Activated CD4-positive, alpha-beta T cell treated with anti-CD3 and anti-CD28 coated beads for 4 hours (primary cell): ENCODE measurements at places on chromosomes 1 and 21.

GRCh38 chr1:40029608-40030007 is 10.9 kb upstream of the CAP1 start:
- DNase-seq, result no peak

GRCh38 chr1:225354906-225355305 is 72.9 kb downstream of the LBR start:
- no peak for DNase-seq

DNA sequence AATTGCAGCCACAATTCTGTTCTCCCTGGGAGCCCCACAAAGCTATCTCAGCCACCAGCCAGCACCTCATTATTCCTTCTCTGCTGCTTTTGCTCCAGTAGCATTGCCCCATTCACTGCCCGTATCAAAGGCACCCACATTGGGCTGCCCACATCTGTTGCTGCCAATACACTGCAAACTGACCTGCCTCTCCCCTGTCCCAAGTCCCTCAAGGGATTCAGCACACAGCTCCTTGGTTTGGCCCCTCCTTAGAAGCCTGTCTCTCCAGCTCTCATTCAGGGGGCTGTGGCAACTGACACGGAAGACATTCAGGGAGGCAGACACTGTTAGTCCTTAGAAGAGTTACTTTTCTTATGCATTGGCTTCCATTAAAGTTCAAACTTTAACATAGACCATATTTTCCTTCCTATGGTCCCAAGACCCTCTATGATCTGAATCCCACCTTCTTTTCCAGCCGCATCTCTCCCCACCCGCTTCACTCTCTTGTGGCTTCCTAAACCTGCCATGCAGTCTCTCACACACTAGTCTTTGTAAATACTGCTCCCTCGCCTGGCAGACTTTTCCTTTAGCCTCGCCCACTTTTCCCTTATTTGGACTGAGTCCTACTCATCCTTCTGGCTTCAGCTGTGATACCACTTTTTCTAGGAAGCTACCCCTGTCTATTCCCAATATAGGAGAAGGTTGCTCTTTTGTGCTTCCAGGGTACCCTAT is 19.3 kb upstream of the KLHDC8A start:
- DNase-seq, result no peak

DNA sequence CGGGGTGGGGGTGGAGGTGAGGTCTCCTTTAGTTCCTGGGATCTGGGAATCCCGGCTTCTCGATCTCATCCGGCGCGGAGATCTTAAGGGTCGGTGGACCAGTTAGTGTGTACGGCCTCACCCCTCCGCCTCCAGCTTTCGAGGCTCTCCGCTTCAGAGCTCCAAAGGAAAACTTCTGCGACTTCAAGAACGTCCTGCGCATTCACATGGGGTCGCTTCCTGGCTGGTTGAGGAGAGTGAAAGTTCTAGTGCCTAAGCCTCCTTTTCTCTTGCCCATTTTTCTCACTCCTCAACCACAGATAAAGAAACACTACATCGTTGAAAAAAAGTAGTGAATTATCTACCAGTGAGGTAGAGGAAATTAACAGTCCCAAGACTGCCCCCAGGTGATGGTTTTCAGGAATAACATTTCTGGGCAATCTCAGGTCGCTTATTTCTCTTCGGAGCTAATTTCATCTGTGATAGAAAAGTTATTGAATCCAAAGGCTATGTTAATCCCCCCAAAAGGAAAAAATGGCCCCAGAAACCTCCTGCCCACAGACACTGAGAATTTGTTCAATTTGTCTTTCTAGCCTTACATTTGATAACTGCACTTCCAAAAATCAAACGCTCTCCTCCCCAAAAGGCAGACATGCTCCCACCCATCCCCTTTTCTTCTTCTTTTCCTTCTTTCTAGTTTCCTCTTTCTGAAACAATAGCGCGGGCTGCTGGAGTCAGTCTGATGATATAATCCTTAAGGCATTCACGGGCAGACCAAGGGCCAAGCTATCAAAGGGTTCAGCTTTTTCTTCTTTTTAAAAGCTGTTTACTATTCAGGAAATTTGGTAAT is 20.6 kb upstream of the TBX15 start:
- no peak for DNase-seq

- DNase-seq, result no peak
These were observed 81.3 kb downstream of the PLXNA2 start for GRCh38 chr1:208162903-208163302.

- no peak for DNase-seq
These were observed 99.2 kb downstream of the SGIP1 start for GRCh38 chr1:66633159-66633558.

- DNase-seq, result no peak
These were observed 5.0 kb downstream of the KDM5B start for GRCh38 chr1:202802998-202803932.

DNA sequence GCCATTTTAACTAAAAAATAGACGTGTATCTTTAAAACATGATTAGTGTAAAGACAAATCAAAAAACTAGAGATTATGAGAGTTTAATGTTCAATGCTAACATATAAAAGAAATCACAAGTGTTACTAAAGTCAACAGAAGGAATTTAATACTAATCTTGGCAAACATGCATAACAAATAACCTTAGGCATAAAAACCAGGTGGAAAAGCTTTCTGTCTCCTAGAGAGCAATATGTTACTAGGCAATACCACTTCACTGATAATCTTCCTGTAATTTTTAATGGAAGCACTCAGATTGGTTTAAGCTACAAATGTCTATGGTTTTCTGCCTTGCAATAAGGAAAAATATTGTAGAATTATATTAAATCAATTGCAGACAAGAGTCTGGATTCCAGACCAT is 121.9 kb downstream of the NME7 start:
- no peak for DNase-seq

- DNase-seq, result no peak
These were observed 12.3 kb downstream of the BTBD19 start for GRCh38 chr1:44820328-44821239.
